Breast epithelium (tissue), 4 donors: ENCODE measurements at places on chromosomes 5 and 9. TPM values are rescaled to one million over a fixed set of nuclear protein-coding genes. Genes with fewer than 3 reads are reported as not detected.

- no peak for DNase-seq
Observed at GRCh38 chr5:109452661-109453060, 42.9 kb upstream of the PJA2 start.

DNA sequence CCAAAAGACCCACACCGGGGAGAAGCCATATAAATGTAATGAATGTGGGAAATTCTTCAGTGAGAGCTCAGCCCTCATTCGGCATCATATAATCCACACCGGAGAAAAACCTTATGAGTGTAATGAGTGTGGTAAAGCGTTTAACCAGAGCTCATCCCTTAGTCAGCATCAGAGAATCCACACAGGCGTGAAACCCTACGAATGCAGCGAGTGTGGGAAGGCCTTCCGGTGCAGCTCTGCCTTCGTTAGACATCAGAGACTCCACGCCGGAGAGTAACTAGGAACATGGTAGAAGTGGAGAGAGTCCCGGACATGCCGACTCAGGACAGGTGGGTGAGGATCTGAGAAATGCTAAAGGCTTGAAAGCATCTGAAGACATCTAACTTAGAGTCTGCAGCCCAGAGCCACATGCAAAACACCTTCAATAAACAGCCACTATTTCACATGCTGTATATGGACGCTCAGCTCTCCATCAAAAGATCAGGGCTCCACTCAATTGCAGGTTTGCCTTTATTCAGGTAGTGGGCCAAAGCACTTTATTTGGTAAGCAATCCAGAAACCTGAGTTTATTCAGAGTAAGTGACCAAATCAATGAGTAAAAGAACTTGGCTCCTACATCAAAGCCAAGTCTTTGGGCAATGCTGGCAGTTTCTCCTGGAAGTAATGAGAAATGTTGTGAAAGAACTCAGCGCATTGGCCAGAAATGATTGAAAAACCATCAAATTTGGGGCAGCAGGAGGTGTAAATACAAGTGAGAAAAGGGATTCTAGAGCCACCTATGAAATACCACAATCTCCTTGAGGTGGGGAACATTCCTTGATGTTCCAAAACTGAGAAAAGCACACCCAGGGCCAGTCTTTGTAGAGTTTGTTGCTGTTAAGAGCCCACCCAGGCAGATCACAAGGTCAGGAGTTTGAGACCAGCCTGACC, 6.0 kb downstream of the RPL12 start:
- no peak for DNase-seq

SPINK1 gene
- total RNA-seq, result not detected

DNA sequence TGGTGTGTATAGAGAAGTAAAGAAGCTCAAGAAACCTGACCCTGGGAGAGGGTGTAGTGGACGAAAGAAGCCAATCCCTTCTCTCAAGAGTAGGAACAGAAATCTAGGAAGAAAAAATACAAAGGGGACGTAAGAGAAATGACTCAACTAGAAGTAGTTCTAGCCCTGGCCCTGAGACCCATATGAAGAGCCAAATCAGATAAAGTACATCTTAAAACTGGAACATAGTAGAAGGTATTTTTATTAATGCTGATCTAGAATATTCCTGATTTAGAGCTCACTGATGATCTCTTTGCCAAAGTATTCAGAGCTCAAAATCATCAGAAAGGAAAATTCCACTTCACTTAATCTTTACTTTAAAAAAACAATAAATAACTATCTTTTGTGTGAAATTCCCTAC, 184.8 kb downstream of the MLLT3 start:
- no peak for DNase-seq

GRCh38 chr9:137797206-137798120, 80.1 kb upstream of the CACNA1B start:
- DNase-seq, result no peak

GRCh38 chr5:113064806-113065205, 88.2 kb downstream of the DCP2 start:
- no peak for DNase-seq

PCDHB13 gene
- total RNA-seq, result 3.7 TPM

PHYKPL gene
- 63.4 TPM for total RNA-seq

GRCh38 chr9:128389395-128390149, 18.4 kb downstream of the URM1 start:
- no peak for DNase-seq

DNA sequence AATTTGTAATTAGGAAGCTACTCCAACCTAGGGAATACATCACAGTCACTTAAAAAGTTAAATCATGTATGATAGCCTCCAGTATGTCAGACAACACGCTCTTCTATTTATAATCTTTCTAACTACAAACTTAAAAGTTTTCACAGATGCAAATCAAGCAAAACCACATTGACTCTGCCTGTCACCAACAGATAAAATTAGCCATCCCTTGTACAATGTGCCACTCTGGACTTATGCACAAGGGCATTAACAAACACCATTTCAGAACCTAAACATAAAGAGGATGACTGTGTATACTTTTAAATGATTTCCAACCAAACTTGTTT, 14.7 kb downstream of the ERP44 start:
- no peak for DNase-seq

GRCh38 chr5:173557123-173557903, 59.1 kb downstream of the BOD1 start:
- DNase-seq, result no peak

DNA sequence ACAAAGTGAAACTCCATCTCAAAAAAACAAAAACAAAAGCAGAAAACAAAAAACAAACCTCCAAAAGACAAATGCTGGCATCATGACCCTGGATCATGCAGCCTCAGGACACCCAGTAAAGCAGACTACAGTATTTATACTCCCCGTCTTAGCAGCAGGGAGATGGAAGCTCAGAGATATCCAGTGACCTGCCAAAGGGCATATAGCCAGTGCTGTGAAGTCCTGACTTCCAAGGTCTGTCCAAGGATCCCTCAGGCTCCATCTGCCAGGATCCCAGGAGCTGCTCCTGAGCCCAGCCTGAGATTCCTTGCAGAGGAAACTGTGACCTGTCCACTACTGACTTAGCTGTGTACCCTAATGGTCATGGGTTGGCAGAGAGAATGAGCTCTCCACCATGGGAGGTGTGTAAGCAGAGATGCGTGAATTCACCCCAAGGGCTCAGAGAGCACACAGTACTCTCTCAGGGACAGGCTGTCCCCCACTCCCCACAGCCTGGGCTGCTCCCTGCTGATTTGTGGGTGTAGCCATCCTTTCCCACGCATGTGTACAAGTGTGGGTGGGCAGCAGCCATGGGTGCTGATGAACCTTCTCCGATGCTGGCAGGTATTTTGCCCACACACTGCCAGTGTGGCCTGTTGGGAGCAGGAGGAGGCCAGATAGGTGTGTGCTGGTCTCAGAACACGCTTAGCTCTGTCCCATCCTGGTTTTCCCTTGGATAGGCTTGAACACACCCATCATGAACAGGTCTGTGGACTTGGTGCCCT, 2.1 kb upstream of the WNK2 start:
- no peak for DNase-seq
